ENCODE measurements at places on chromosomes 6 and 20. TPM values are rescaled to one million over a fixed set of nuclear protein-coding genes. Genes with fewer than 3 reads are reported as not detected.

SLC35D3 gene
- total RNA-seq: not detected

MYCT1 gene
- total RNA-seq: 20.6 TPM

FOXA2 gene
- total RNA-seq: not detected

KHDC1L gene
- total RNA-seq: not detected

CALHM4 gene
- total RNA-seq: not detected

ABHD16A gene
- total RNA-seq: 46.0 TPM

TFAP2D gene
- not detected for total RNA-seq

CLDN20 gene
- total RNA-seq: 2.2 TPM

OR2J2 gene
- not detected for total RNA-seq

CYP39A1 gene
- 8.3 TPM for total RNA-seq

LINC00237 gene
- not detected for total RNA-seq

CDH4 gene
- 2.2 TPM for total RNA-seq

OOEP gene
- total RNA-seq: not detected
